ENCODE measurements at places on chromosomes 1 and 21.

GRCh38 chr1:201267481-201268229, 15.7 kb upstream of the PKP1 start:
- no peak for DNase-seq

GRCh38 chr1:208237241-208237640, 6.9 kb downstream of the PLXNA2 start:
- DNase-seq: no peak

DNA sequence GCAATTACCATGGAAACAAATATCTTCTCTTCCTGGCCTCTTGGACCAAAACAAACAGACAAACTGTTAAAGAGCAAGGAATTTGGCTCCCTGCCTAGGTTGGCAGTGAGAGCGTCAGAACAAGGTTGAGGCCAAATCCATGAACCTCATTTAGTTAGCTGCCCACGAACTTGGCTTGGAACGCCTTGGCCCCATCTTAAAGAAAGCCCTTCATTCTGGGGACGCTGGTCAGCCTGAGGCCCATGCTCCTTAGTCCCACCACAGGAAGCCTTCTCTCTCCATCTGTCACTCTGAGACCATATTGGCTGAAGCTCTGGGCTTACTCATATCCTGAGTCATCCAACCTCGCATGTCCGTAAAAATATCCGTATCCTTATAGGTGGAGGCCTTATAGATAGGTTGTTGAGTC, 62.4 kb upstream of the DIRAS3 start:
- DNase-seq: no peak

GRCh38 chr1:224435318-224435763, 744 bp upstream of the WDR26 start:
- DNase-seq: no peak

DNA sequence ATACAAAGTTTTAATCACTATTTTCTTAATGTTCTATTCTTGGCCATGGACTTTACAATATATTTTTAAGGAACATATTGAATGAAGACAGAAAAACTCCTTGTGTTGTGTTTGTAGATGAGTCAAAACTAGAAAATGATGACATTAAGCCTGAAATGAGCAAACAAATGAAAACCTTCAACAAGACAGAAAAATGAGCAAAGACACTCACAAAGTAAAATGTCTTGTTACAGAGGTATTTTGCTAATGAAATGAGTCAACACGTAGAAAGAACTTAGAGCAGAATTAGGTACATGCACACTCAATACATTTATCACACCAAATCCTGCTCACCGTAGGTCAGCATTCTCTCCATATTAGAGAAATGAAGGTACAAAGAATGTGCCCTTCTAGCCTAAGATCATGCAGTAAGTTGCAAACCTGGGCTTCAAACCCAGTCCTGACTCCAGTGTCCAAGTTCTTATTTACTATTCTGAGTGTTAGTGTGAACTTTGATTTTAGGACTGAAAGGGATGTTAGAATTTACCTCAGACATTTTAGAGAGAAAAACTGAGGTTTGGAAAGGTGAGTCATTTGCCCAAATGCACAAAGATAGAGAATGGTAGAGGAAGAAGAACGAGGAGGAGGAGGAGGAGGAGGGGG, 133.9 kb upstream of the SGIP1 start:
- no peak for DNase-seq

GRCh38 chr1:5746611-5747425, 245.4 kb downstream of the NPHP4 start:
- DNase-seq: no peak

DNA sequence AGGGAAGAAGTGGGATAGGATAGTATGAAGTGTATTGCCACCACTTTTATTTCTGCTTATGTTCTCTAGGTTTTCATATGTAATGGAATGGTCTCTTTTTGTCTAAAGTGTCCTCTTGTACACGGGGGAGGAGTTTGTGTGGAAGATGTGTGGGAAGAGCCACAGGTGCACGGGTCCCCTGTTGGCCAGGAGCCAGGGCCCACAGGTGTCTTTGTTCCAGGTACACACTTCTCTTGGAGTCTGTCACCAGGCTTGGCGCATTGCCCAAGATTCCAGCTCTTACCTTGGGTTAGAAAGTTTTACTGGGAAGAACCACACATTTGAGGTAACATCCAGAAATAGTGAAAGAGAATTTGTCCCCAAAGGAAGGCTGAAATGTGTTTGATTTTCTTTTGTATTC, 10.5 kb downstream of the TENT5C start:
- DNase-seq: no peak

DNA sequence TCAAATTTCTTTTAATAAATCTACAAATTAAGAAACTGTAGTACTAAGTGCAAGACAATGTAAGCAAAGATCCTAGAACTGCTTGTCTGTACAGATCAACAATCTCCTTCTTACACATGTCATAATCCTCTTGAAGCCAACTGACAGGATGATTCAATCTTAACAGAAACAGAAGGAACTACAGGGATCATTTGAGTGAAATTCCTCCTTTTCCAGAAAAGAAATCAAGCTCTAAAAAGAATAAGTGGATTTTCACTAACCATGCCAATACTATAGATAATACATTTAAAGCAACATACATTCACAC, 53.2 kb downstream of the RAB3GAP2 start:
- DNase-seq: no peak

- DNase-seq: no peak
Measured at GRCh38 chr1:107975851-107976250, 10.9 kb upstream of the VAV3 start.

DNA sequence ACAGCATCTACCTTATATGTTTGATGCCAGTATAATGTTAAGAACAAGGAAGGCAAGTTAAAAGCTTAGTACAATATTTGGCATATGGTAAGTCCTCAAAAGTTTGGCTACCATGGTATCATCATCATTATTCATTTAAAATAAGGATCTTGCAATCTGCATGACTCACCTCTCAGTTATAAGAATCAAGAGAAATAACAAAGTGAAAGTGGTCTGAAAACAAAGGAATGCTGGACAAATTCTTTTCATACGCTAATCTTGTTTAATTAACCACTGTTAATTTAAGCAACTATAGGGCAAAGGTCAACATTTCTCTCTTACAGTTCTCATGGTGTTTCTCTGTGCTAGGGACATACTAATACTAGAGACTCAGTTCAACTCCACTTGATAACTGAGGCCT, 13.0 kb upstream of the CLDN19 start:
- no peak for DNase-seq

- no peak for DNase-seq
Measured at GRCh38 chr1:12087797-12088314, 24.8 kb downstream of the TNFRSF8 start.

- DNase-seq: no peak
Measured at GRCh38 chr1:8595941-8596340, 221.5 kb downstream of the RERE start.

DNA sequence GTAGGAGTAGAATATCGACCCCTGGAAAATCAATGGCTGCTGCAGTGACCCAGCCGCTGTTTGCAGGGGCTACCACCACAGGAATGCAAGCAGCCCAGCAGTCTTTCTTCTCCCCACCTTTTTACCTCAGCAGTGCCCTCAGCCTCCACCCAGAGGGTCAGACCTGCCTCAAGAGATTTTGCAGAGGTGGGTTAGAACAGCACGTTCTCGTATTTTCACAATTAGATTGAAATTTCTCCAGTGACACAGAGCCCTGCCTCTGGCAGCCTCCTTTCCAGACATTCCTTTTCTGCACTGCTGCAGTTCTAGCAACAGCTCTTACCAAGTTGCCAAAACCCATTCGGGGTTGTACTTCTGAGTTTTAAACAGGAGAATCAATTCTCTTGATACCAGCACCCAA, 38.3 kb upstream of the PIGV start:
- DNase-seq: no peak

GRCh38 chr21:36159356-36159921, 2.8 kb downstream of the DOP1B start:
- DNase-seq: no peak

- DNase-seq: no peak
Measured at GRCh38 chr1:171247501-171247900, 793 bp upstream of the FMO1 start.

- DNase-seq: no peak
Measured at GRCh38 chr1:45802343-45803298, 791 bp upstream of the MAST2 start.

- no peak for DNase-seq
Measured at GRCh38 chr1:19325958-19326747, 14.0 kb downstream of the SLC66A1 start.

GRCh38 chr1:14678011-14678638, 79.6 kb downstream of the KAZN start:
- DNase-seq: no peak

DNA sequence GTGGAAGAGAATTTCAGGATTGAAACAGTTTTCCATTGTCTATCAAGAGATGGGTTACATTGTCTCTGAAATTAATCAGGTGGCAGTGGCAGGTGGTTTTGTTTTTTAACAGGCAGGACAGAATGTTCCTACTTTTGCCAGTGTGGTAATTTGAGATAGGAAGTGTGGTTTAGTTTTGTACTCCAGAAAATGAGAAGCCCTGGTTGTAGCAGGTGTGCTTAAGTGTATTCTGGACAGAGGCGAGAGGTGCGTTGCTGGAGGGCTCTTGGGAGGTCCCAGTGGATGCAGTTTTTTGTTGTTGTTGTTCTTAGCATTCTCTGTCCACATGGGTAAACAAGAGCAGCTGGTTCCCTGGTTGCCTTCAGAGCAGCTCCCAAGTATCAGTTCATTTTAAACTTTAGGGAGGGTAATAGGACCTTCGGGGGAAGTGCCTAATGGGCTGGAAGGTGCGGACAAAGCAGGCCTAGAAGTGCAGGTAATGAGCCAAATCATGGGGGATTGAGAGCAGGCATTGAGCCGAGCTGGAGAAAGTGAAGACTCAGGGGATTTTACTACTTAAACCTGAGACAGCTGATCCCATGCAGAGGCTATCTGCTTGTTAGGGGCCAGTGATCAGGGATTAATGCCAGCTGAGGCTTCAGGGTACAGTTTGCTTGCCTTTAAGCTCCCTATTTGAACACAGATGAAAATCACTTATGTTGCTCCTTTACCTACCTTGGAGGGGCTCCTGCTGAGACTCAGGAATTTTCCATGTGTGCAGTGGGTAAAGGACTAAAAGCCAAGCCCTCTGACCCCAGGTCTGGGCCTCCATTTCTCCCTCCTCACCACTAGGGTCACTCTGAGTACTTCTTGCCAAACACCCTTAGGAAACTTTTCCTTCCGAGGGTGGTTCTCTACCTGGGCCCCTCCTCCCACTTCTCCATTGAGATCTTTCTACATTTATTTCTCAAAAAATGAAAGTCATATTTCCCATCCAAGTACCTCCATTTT, 6.1 kb downstream of the PFKFB2 start:
- no peak for DNase-seq

GRCh38 chr1:155934936-155935590, 850 bp upstream of the KHDC4 start:
- DNase-seq: no peak

DNA sequence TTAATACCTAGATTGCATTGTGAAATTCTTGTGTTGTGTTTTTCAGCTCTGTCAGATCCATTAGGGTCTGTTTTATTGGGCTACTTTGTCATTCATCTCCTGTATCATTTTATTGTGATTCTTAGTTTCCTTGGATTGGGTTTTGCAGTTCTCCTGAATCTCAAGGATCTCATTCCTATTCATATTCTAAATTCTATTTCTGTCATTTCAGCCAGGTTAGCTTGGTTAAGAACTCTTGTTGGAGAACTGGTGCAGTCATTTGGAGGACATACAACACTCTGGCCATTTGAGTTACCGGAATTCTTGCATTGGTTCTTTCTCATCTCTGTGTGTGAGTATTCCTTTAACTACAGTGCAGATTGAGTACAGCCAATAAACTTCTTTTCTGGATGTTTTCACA, 159.6 kb downstream of the FAM78B start:
- DNase-seq: no peak

DNA sequence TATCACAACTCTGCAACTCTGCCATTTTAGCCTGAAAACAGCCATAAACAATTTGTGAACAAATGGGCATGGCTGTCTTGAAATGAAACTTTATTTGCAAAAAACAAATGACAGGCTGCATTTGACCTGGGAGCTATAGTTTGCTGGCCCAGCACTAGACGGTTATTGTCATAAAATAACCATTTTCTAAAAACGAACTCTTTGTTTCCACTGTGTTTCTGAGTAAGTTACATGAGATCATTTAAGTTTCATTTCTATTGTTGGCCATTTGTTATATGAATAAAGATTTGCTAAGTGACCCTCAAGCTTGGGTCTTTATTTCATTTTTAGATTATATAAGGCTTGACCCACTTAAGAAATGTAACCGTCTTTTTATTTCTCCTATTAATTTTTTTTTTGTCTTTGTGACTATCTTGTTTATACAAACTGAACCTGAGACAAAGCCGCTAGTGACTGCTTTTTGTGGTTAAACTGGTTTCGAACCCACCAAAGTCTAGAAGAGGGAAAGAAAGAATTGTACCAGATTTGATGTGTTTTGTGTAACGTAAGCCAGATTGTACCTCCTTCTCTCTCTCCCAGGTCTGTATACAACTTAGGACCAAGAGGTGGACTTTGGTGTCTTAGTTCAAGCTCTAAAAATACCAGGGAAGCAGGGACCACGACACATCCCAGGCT, 12.9 kb upstream of the KCNJ15 start:
- DNase-seq: no peak

GRCh38 chr21:31162827-31163226, 124.6 kb upstream of the KRTAP19-8 start:
- no peak for DNase-seq

- DNase-seq: no peak
Measured at GRCh38 chr1:41723786-41724185, 194.9 kb downstream of the HIVEP3 start.

DNA sequence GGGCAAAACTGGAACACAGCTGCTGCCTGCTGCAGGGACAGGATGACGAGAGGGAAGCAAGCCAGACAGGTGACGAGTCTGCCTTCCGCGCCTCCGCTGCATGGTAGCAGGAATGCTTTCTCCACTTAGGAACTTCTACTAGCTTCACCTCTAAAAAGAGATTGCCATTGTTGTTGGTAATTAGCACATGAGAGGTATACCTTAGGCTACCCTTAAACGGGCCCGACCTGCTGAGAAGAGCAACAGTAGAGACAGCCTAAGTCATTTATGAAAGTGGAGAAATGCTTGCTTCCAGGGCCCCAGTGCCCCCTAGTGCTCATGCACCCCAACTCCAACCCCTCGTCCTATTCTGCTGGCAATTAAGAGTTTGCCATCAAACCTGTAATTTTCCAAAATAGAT, 96.9 kb upstream of the AKT3 start:
- peak; percentile 17 for DNase-seq

DNA sequence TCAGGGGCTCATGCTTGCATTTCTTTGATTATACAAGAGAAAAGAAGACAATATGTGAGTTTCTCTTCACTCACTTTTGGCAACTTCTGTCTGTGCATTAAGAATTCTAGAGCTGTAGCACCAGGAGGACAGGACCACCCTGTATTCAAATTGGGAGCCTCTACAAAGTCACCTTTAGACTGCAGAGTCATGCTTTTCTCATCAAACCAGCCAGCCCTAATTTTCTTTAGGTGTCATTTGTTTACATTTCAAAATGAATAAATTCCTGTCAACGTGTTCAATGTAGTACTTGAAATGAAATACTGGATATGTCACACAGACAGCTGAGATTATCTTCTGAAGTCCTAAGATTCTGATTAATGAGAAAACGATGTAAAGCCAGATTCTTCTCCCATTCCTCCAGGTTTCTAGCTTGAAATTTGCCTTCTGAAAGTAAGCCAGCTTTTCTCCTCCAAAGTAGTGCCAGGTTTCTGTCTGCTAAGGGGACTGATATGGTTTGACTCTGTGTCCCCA, 177.2 kb downstream of the GRIK1 start:
- no peak for DNase-seq

All from activated T-cell treated with anti-CD3 and anti-CD28 coated beads for 48 hours (primary cell).